ENCODE measurements at places on chromosomes 6 and 20.

GRCh38 chr6:138981416-138981815, 6.6 kb downstream of the REPS1 start:
- DNase-seq = no peak

- DNase-seq = no peak
Measured at GRCh38 chr6:81376745-81377144, 375.7 kb downstream of the TENT5A start.

GRCh38 chr6:45590696-45591184, 213.0 kb upstream of the SUPT3H start:
- DNase-seq = no peak

- no peak for DNase-seq
Measured at GRCh38 chr6:43207286-43207685, 22.0 kb downstream of the DNPH1 start.

DNA sequence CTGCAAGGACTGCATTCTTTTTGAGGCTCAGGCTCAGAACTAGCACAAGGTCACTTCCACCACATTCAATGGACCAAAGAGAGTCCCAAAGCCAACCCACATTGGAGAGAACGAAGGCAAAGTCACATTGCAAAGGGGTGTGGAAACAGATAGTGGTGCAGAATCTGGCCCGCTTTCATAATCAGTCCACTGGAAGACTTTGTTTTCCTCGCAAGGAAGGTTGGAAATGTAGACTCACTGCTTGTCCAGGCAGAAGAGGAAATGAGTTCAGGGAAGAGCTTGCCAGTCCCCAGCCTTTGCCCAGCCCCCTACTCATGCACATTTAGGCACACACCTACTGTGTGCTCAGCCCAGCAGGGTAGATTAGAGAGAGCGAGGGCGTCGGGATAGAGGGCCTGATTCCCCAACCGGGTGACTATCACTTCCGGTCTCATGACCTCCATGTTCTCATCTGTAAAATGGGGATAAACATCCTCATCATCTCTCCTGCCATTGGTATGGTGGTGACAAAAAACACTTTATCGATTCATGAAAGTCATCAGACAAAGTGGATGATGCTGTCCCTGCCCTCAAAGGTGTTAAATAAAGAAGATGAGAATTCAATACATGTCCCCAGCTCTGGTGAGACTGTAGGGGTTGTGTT, 24.3 kb upstream of the CCN5 start:
- no peak for DNase-seq

DNA sequence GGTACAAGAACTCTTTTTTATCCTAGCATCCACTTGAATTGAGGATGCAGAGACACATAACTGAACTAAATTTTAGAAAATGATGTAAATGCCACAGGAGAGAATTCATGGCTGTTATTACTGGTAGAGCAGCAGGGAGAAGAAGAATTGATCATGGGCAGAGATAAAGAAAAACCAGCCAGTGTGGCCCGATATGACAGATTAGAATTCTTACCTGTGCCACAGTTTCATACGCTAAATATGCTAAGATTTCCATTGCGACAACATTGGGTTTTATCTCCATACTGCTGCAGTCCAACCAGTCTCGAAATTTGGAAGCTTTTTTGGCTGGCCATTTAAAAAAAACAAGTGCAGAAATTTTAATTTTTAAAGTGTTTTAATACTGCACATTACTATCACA, 373.8 kb upstream of the RUNX2 start:
- no peak for DNase-seq

GRCh38 chr6:132114201-132114825, 163.1 kb upstream of the CCN2 start:
- no peak for DNase-seq

DNA sequence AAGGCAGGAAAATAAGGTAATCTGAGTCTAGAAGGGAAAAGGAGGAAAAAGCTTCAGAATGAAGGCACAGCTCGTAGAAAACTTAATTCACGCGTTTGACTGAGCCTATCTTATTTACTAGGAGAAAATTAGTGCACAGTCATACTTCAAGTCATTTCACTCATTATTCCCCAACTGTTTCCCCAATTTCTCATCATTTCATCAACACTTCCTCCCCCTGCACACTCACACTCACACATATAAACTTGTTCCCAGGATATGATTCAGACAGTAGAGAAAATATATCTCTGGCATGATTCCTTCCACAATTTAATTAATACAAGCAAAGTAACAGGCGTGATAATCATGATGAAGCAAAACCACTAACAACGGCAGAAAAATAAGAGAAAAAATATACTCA, 94.5 kb upstream of the F13A1 start:
- no peak for DNase-seq

GRCh38 chr20:34549291-34549928, 9.1 kb upstream of the MAP1LC3A start:
- no peak for DNase-seq

GRCh38 chr6:47265971-47266370, 43.7 kb downstream of the TNFRSF21 start:
- no peak for DNase-seq

DNA sequence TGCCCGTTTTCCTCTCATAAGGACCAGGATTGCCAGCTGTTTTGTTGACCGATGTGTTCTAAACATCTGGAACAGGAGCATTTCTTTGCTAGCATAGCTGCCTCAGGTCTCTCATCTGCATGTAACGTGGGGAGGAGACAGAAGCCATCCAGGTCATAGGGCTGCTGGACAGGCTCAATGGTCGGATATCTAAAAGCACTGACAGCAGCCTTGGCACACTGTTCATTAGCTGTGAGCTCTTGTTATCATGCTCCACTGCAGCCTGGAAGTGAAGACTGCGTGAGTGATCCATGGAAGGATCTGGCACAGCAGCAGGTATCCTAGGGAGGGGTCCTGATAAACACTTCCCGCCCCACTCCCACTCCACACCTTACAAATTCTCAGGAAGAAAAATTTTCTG, 175.3 kb downstream of the LRFN2 start:
- DNase-seq = no peak

GRCh38 chr6:112407101-112407590, 60.0 kb downstream of the RFPL4B start:
- no peak for DNase-seq

- DNase-seq = no peak
Measured at GRCh38 chr6:157392927-157393668, 12.1 kb downstream of the ZDHHC14 start.

DNA sequence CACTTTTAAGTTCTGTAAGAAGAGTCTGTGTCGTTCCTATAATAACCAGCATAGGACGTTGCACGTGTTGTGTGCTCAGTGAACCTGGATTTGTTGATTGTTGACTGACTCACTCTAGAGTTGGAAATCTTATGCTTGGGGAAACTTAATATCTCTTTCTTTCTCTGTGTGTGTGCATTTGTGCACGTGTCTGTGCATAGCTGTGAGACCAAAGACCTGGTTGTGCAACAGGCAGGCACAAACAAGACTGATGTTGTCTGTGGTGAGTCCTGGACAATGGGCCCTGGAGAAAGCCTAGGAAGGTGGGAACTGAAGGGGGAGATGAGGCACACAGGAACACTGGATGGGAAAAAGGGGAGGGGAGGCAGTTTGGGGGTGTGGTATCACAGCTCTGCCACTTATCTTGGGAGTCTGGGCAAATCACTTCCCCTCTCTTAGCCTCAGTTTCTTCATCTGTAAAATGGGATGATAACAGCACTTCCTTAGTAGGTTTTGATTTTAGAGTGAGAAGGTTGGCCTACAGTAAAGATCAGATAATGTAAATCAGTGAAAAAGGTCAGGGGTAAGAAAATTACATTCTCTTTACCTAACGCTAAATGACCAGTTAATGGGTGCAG, 8.4 kb downstream of the CD40 start:
- no peak for DNase-seq

- no peak for DNase-seq
Measured at GRCh38 chr6:31126396-31127175, 6.3 kb upstream of the CDSN start.

DNA sequence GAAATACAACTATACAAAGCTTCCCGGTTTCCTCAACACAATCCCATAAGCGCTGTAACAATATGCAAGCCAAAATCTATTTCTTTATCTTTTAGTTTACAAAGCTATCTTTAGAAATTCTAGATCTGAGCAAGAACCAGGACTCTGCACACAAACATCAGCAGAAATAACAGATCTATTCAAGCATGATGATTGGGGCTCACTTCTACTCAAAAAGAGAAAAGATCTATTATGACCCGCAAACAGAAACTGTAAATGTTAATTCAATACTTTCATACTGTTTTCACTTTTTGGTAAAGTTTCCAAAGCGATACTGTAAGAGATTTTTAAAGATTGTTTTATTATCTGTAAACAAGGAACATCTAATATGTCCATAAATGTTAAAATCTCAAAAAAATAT, 86.6 kb downstream of the SESN1 start:
- no peak for DNase-seq

DNA sequence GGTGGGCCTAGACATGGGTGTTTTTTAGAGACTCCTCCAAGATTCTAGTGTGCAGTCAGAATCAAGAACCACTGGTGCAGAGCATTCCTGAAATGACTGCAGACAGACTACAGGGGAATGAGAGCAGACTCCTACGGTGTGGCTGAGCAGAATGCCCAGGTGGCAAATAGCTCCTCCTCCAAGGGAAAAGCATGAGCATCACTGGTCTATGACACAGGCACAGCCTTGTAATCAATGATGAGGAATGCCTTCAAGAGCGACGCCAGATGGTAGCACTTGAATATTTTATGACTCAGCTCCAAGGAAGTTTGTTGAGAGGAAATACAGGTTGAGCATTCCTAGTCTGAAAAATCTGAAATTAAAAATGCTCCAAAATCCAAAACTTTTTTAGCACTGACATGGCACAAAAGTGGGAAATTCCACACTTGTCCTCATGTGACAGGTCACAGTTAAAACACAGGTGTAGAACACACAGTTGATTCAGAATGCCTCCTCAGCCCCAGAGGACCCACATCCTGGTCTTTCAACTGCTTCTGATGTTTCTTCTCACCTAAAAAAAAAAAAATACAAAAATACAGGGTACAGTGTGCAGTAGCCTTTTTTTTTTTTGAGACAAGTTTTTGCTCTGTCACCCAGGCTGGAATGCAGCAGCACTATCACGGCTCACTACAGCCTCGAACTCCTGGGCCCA, 10.6 kb upstream of the FAM8A1 start:
- DNase-seq = no peak

All from substantia nigra (tissue), 51 donors.